NK-92 treated with Interleukin-12 subunit alpha and Interleukin-12 subunit beta, amount 100 ng/mL, for 24 hours (cell line): ENCODE measurements at places on chromosomes 12 and 14.

DNA sequence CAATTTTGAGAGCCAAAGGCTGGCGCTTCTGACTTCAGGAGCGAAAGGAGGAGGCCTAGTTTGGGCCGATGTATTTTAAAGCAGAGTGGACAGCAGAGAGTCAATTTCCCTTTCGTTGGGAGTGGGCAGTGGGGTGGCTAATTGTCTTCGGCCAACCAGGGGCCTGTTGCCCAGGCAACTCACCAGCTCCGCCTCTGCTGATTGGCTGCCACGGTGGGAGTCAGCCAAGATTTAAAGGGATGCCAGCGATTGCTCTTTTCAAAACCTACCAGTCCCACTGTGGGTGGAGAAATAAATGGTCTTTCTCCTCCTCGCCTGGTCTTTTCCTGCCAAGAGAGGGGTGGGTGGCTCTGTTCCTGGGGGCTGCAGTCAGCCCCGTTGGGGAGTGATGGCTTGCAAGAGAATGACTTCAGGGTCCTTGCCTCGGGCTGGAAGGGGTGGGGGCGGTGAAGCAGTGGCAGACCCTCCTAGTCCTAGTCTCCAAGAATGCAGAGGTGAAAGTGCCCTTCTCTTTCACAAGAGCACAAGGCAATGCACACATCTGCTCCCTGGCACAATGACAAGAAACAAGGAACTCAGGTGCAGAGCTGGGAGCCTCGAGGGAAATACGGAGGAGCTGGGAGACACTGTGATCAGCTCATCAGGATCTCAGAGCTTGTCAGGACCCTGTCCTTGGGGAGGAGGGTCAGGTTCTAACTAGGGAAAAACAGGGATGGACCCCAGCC lies 37.7 kb downstream of the RASAL1 start:
- no peak for DNase-seq

DNA sequence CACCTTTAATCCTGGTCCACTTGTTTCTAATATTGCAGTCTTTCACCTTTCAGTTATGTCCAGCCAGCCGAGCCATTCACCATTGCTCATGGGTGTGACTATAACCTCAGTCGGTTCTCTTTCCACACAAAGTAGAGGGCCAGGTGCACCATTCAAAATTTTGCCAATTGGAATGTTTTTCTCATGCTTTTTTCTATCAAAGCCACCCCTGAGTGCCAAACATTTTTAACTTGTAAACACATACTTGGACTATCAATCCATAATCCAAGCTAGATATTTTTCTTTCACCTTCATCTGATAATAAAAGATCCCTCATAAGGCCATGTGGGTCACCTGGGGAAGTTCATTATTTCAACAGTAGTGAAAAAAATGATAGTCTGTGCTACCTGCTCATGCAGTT lies 52.4 kb downstream of the CCER1 start:
- DNase-seq, result no peak

GRCh38 chr14:49479432-49479831 lies 106.7 kb downstream of the RPS29 start:
- DNase-seq, result no peak

- DNase-seq, result no peak
Measured at GRCh38 chr12:3077572-3078081, 448 bp downstream of the TSPAN9 start.

GRCh38 chr12:108462686-108463085 lies 52.4 kb upstream of the FICD start:
- DNase-seq, result no peak

DNA sequence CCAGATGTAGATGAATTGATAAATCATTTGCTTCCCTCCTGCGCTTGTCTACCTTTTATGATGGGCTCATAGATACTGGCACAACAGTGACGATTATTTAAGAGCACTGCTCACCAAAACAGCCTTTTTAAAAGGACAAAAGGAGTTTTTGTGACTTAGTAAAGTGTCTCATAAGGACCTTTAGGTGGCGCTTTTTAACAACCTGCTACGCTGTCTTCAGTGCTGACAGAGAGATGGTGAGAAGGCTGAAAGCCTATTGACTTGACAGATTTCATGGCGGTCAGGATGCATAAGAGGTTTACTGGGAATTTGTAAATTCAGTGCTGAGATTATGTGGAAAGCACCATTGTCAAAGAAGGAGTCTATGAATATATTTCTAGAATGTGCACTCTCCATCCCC lies 87.6 kb downstream of the SLC15A5 start:
- DNase-seq, result no peak

GRCh38 chr12:13195250-13195649 lies 1.3 kb upstream of the EMP1 start:
- DNase-seq, result no peak

- DNase-seq, result peak; percentile 19
Measured at GRCh38 chr14:22908601-22909000, 10.3 kb downstream of the RBM23 start.

DNA sequence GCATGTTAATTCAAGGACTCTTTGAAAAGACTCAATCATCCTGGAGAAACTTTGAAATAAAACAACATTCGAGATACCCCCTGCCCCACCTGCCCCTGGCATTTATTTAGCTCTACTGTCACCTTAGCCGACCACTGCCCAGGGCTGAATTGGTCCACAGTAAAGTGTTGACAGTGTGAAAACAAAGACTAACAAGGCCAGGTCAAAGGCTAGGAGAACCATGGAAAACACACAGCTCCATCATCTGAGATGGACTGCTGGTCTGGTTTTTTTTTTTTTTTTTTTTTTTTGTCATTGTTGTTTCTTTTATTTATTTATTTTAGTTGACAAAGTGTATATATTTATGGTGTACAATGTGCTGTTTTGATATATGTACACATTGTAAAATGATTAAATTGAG lies 25.7 kb downstream of the GSTZ1 start:
- no peak for DNase-seq

DNA sequence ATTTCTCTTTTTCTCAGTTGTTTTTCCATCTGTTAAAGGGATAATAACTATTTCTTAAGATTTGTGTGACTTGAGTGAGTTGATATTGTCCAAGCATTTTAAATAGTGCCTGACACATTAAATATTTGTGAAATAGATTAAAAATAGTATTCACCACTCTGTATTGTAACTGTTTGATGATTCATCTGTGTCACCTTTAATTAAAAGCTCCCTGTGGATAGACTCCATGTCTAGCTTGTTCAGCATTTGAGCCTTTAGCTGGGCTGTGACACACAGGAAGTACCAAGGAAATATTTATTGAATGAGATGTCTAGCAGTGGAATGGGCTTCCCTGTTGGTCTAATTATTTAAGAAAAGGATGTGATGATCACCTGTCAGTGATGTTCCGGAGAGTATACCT lies 1.8 kb upstream of the GLIPR1L2 start:
- no peak for DNase-seq

DNA sequence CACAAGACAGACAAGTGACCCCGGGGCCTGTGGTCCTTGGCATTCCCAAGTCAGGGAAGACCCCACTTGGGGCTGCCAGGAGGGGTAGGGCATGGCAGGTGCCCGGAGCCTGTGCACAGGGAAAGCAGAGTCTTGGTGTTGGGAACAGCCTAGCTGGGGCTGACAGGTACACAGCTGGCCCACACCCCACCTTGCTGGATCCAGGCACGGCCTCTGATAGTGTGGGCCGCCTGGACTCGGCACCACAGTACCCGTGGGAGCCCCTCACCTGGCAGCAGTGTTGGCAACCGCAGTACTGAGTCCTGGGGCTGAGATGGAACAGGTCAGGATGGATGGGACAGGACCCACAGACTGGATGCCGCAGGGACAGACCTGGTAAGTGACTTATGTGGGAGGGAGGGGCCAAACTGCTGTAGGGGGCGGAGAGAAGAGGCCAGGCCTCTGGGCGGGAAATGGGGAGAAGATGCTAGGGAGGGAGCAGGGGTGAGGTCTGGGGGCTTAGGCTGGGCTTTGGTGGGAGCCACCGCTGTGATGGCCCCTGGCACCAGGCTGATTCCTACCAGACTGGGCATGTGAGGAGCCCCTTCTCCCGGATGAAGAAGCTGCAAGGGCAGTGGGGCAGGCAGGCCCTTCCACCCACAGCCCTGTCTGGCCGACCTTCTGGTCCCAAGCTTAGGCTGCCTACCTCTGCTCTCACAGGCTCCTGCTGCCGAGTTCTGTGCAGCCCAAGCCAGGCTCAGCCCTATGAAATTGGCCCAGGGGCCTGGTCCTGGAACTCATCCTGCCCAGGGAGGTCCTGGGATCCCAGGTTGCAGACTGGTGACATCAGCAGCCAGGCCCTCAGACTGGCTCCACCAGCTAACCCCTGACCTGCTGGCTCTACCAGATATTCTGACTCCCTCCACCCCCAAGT lies at the start of gene TGM1:
Gene TGM1, minus strand, starts transcription at position 357 of the 913 bp plus-strand sequence. CDS start 825 bp downstream, outside the sequence.
- DNase-seq, result no peak

DNA sequence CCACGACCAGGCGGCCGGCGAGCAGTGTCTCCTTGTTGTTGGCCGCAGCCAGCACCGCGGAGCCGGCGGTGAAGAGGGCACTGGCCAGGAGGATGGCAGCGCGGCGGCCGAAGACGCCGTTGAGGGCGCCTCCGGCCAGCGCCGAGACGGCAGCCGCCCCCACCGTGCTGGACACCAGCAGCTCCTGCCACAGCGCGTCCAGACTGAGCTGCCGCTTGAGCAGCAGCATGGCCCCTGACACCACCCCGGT lies 691 bp downstream of the SLC2A13 start:
- DNase-seq, result no peak

DNA sequence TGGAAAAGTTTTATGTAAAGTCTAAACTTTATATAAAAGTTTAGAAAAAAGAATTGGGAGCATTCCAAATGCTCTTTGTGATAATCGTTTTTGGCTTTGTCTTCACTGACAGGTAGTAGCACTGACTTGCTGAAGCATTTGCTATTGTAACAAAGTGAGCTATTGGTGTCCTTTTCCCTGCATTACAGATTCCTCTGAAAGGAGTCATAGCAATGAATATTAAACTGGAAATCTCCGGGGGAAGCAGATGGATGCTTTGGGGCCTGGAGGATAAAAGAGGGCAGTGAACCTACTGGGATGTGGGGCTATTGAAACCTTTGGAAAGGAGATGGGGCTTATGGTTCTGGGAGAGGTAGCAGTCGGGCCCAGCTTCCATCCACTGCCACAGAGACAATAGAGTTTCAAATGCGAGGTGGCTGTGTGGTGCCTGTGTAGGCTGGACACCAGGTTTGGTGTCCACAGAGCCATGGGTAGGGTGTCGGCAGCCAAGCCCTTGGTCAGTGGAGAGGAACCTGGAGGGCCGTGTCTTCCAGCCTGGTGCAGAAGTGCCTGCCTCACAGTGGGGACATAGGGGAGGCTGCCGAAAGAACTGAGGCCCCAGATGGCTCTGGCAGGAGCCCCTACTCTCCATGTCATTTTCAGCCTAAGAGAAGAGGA lies 10.1 kb downstream of the GSG1 start:
- DNase-seq, result no peak

- no peak for DNase-seq
Measured at GRCh38 chr12:106141452-106141851, 2.7 kb upstream of the NUAK1 start.

GRCh38 chr12:131756441-131756840 lies 45.6 kb downstream of the SFSWAP start:
- DNase-seq, result no peak

- no peak for DNase-seq
Measured at GRCh38 chr12:113161415-113162016, 12.0 kb downstream of the CFAP73 start.
